CD4-positive, alpha-beta T cell treated with Interleukin-4 for 4 hours (primary cell): ENCODE measurements at places on chromosomes 16 and 17.

- no peak for DNase-seq
Observed at GRCh38 chr16:51268237-51268636, 117.2 kb upstream of the SALL1 start.

DNA sequence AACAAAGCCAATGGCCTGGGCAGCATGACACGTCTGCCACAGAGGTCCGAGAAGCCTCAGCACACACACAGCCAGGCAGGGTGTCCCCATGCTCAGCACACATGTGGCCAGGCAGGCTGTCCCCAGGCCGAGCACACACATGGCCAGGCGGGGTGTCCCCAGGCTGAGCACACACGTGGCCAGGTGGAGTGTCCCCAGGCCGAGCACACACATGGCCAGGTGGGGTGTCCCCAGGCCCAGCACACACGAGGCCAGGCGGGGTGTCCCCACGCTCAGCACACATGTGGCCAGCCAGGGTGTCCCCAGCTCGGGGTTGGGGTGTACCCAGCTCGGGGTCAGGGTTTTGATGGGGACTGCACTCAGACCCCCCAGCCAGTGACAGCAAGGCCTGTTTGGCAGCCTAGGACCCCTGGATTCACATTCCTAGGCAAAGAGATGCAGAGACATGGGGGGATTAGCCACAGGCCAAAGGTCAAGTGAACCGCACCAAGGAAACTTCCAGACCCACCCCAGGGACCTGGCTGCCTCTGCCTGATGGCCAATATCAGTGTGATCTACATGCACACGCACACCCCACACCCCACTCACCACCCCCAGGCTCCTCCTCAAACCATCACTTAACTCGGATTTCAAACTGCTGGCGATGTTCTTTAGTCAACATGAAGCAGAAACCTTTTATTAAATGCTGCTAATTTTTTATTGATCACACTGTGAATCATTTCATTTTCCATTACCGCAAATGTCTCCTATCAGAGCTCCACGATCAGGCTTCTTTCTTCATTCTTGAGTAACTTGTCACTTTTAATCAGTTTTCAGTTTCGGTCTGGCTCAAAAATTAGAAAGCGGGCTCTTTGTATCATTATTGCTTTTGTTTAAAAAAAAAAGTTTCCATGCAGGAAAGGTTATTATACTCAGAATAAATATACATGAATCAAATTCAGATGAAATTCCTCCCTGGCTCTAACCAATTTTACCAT lies 111.4 kb downstream of the ZNF423 start:
- DNase-seq, result no peak

DNA sequence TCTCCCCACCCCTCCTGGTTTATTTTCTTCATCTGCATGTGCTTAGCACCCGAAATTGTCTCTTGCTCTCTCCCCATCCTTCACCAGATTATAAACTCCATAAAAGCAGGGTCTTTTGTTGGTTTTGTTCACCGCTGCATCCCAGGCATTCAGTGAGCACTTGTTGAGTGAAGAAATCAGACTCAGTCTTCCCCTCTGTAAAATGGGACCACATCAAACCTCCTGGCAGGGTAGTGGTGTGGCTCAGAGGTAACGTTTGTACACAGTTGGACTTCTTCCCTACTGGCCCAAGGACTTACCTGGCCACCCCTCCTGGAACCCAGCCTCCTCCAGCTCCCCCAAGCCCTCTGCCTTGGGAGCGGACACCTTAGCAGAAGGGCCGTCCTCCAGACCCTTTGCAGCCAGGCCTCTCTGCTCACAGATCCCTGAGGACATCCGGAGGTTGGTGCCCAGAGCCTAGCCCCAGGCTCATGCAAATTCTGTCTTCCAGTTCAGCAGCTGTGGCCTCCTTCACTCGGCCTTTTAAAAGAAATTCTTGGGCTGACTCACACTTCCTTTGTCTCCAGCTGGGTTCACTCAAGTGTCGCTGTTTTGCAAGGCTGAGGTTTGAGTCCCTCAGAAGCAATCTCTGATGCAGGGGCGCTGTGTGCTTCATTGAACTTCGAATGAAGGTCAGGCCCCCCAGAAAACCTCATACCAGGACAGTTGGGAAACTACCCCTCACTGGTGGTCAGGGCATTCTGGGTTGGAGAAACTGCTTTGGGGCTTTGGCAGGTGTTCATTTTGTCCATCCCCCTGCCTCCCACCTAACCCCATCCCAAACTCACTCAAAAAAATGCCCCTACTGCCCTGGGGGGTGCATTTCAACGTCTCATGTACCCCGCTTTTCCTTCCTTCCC lies 16.8 kb upstream of the RMI2 start:
- DNase-seq, result peak; percentile 66

GRCh38 chr17:44708401-44709263 lies at the start of gene DBF4B:
DBF4B (plus strand) TSS chr17:44708665; CDS start chr17:44708821, 156 bp downstream.
- peak; percentile 90 for DNase-seq

- DNase-seq, result no peak
Observed at GRCh38 chr16:77299395-77299794, 100.2 kb downstream of the SYCE1L start.

DNA sequence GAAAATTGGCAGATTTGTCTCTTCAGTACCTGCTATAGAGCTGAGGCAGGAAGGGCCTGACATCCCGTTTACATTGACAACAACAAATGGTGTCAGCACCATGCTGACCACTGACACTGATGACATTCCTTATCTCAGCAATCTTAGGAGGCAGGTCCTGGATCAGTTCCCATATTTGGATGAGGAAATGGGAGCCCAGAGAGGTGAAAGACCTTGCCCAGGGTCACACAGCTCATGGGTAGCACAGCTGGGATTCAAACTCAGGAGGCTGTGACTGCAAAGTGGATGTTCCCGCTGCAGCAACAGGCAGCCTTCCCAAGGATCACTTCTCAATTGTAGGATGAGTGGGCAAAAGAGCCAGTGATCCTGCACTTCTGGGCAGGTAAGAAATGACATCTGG lies 30.5 kb upstream of the CACNG4 start:
- DNase-seq, result no peak

GRCh38 chr16:28061352-28062101 lies 2.0 kb downstream of the GSG1L start:
- DNase-seq, result no peak

- no peak for DNase-seq
Observed at GRCh38 chr17:66647391-66647983, 187.4 kb upstream of the CACNG5 start.

- DNase-seq, result no peak
Observed at GRCh38 chr16:50628156-50628802, 52.8 kb downstream of the SNX20 start.

GRCh38 chr17:34275881-34276280 lies 5.9 kb downstream of the CCL7 start:
- no peak for DNase-seq

- DNase-seq, result no peak
Observed at GRCh38 chr17:3879186-3879585, 13.7 kb downstream of the CAMKK1 start.

GRCh38 chr16:23520500-23520899 lies 10.2 kb upstream of the GGA2 start:
- DNase-seq, result no peak

- no peak for DNase-seq
Observed at GRCh38 chr17:2044263-2044894, 2.6 kb downstream of the OVCA2 start.

- DNase-seq, result no peak
Observed at GRCh38 chr16:84247844-84248243, 8.0 kb upstream of the KCNG4 start.

- DNase-seq, result no peak
Observed at GRCh38 chr16:86735727-86736126, 157.4 kb downstream of the FOXL1 start.

GRCh38 chr17:34291721-34292348 lies 6.3 kb downstream of the CCL11 start:
- DNase-seq, result no peak

DNA sequence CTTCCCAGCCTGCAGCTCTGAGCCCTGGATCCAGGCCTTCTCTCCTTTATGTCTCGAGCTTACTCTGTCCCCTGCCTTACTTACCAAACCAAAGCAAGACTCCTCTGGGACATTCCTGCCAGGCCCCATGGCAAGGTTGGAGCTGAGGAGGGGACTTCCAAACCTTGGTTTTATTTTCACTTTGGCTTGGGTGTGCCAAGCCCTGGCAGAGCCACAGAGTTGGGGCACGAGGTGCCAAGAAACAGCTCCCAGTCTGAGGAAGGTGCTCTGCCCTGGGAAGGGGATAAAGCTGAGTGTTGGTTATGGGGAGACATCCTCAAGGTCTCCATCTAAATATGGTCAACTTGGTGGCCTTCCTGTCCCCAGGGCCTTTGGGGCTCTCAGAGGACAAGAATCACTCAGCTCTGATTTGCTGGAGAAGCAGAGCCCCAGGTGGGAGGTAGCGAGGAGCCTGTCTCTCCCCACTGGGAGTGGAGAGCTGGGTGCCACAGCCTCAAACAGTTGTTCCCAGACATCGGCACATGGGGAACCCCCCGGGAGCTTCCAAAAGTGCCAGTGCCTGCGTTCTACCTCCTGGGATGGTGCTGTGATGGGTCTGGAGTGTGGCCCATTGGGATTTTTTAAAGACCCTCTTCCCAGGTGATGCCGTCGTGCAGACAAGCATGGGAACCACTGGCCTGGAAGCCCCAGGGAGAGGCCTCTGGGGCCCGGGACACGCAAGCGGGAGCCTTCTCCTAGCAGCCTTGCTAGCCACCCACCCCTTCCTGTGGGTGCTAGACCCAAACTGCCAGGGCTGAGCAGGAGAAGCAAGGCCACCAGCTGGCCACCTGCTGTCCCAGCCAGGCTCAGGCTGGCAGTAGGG lies 10.3 kb downstream of the NLRC5 start:
- peak; percentile 60 for DNase-seq

- DNase-seq, result no peak
Observed at GRCh38 chr17:9324864-9325263, 250.8 kb downstream of the STX8 start.

- DNase-seq, result no peak
Observed at GRCh38 chr16:85473909-85474620, 139.1 kb upstream of the GSE1 start.

GRCh38 chr17:76892329-76892728 lies 24.1 kb downstream of the MGAT5B start:
- DNase-seq, result no peak
